ENCODE measurements at places on chromosomes 6 and 20. TPM values are rescaled to one million over a fixed set of nuclear protein-coding genes. Genes with fewer than 3 reads are reported as not detected.

GRCh38 chr20:19407196-19407595 is 194.8 kb downstream of the SLC24A3 start:
- no peak for DNase-seq

DNA sequence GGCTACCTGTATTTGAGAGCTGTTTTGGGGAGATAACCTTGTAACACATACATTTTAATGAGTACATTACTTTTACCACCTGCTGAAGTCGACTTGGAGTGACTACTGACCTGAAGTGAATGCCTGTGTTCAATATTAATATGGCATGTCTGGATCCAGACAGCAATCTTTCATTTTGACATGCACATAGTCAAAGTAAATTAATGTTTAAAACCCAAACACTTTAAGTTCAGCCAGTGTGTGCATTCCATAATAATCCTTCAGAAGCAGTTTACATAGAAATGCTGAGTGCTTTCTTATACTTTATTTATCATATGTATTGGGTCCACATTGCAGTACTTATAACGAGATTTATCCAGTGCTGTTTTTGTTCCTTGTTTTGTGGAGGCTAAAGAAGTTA is 38.0 kb downstream of the CDKAL1 start:
- DNase-seq: no peak

DNA sequence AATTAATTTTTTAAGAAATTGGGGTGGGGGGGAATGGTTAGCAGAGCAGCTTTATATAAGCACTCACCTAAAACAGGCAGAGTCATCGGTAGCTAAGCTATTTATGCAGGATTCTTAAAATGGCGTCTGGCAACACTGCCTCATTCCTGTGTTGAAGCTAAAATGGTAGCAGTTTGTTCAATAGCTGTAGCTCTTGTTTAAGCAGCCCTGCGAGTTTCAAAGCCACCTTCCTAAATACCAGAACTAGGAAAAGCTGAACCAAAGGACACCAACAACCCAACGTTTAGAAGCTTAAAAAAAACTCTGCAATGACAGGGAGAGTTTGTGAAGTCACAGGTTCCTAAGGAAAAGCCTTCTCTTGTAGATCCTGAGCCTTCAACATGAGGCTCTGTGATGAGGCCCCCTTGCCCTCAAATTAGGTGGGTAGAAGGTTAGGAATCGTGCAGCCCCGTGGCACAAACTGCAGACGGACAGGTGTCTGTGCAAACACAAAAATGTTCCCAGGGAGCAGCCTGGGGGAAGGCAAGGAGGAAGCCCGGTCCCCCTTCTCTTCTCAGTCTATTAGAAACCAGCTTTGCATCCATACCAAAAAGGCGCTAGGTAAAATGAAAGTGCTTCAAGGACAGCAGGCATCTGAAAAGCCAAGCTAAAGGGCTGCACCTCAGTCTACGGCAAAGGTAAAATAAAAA is 4.7 kb downstream of the ZMYND8 start:
- no peak for DNase-seq

- DNase-seq: peak; percentile 95
These were observed 25.3 kb upstream of the TOP1 start for GRCh38 chr20:41003143-41003935.

GRCh38 chr6:157218371-157219198 is 104.7 kb downstream of the TMEM242 start:
- DNase-seq: no peak

- no peak for DNase-seq
These were observed 385.6 kb downstream of the TAF4 start for GRCh38 chr20:61680096-61680495.

GRCh38 chr6:157184202-157185015 is 138.9 kb downstream of the TMEM242 start:
- peak; percentile 78 for DNase-seq

- peak; percentile 91 for DNase-seq
These were observed 74.9 kb upstream of the CLDN20 start for GRCh38 chr6:155188707-155189496.

GRCh38 chr6:16049168-16049567 is 79.7 kb upstream of the MYLIP start:
- peak; percentile 28 for DNase-seq

- no peak for DNase-seq
These were observed 60.8 kb downstream of the BTBD3 start for GRCh38 chr20:11978496-11978895.

DNA sequence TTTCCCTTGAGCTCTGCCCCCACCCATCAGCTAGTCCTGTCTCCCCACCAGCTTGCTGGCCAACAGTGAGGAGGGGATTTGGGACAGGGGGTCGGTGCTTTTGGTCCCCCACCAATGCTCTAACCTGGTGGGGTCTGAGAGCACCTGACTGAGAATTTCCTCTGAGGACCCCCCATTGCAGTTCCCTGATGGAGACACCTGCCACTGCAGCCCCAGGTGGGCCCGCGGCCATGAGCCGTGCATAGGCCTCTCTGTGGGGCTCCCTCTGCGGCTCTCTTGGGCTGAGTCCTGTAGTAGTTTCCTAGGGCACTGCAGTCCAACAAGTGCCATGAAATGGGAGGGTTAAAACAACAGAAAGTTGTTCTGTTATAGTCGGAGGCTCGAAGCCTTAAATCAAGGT is 172.2 kb upstream of the SNX9 start:
- DNase-seq: no peak

DNA sequence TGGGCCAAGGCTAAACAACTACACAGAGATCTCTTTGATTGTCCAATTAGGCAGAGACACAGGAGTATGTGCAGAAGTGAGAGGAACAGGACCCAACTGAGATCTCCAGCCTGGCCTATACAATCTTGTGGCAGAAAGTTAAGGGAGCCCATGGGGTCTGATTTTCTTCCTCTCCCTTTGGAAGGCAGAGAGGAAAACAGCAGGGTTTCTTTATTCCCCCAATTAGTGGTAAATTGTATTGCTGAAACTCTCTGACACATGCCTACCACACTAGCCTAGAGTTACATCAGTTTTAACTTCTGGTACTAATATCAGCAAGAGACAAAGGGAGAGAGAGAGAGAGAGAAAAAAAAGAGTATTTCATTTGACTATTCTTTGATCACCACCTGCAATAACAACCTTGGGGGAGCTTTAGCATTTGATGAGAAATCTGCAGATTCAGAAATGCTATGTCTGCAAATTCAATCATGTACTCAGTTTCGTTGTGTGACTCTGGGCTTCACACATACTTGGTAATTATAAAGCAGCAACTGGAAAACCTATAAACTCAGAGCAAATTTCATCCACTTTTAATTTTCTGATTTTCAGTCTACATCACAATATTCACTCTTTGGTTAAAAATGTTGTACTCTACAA is 260.3 kb upstream of the SPTLC3 start:
- DNase-seq: no peak

- DNase-seq: no peak
These were observed 10.5 kb downstream of the ZC3H12D start for GRCh38 chr6:149474108-149474935.

DNA sequence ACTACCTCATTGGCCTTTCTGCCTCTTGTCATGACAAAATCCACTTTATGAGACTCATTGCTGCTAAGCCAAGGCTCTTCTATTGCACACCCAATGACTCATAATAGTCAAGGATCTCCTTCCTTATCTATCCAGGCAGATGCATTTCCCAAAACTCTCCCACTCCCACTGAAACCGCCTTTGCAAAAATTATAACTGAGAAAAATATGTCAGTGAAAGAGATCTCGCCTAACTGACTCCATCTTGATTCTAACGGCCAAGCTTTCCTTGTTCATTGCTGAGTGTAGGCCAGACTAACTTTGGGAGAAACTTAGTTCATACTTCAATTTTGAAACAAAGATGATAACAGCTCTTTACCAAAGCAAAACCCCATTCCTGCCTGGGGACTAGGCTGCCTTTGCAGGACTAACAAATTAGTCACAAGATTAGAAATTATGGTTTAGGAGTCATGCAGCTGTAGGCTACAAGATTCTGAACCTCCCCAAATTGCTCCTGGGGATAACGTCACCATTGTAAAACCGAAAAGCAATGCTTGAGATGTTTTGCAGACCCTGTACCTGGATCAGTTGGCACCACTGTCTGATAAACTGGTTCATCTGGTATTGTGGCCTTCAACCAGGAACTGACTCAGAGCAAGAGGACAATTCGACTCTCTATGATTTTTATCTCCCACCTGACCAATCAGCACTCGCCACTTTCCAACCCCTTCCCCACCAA is 47.1 kb downstream of the HAO1 start:
- DNase-seq: no peak

DNA sequence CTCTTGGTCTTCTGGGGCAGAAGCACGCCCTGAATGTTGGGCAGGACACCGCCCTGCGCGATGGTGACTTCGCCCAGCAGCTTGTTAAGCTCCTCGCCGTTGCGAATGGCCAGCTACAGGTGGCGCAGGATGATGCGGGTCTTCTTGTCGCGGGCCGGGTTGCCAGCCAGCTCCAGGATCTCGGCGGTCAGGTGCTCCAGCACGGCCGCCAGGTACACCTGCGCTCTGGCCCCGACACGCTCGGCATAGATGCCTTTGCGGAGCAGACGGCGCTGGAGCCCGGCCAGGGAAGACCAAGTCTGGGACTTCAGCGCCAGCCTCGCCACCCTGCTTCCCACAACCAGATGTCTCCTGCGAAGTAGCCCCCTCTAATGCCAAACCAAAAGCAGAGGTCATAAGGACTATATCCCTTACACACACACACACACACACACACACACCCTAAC is 8.0 kb upstream of the SLC17A3 start:
- DNase-seq: no peak

DNA sequence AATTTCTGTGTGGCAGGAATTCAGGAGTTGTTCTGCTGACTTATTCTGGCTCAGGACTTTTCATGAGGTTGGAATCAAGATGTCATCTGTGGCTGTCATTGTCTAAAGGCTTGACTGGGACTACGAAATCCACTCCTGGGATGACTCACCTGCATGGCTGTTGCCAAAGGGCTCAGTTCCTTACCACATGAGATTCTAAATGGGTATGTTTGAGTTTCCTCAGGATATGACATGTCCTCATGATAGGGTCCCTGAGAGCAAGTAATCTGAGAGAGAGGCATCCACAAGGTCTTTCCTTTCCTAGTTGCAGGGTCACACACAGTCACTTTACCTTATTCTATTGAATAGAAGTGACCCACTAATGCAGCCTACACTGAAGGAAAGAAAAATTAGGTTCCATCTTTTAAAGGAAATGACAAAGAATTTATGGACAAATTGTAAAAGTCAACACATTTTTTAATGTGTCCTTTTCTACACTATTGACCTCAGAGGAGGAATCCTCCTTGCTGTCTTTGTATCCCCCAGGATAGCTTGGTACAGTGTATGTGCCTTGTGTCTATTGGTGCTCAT is 1025.0 kb upstream of the GJE1 start:
- peak; percentile 83 for DNase-seq

DNA sequence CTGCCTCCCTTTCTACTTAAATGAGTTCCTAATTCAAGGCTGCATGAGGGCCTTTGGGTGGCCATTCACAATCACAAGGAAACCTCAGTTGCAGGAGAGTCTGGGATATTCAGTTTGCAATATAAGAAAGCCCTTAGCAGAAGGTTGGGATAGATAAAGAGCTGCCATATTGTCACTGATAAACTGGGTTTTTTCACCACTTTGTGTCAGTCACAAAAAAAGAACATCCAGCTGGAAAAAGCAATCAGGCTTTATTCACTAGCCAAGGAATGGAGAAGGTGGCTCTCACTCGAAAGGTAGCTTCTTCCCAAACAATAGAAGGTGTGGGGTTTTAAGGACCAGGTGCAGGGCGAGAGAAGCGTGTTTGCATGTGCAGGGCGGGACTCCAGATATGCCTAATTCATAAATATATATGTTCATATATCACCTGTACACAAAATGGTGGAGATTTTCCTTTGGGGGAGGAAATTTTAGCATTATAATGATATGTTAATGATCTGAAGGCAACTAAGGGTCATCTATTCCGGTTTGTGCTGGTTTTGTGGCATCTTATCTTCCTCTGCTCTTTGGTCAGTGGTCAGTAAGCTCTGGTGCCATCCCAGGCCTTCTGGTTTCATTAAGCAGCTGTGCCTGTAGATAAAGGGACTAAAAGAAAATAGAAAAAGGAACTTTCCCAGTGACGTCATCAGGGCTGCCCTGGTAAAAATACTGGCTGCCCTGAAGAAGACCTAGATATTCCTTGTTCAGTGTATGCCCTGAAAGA is 97.1 kb upstream of the IYD start:
- DNase-seq: no peak

- no peak for DNase-seq
These were observed 2.3 kb downstream of the ANKRD66 start for GRCh38 chr6:46748940-46749503.

DNA sequence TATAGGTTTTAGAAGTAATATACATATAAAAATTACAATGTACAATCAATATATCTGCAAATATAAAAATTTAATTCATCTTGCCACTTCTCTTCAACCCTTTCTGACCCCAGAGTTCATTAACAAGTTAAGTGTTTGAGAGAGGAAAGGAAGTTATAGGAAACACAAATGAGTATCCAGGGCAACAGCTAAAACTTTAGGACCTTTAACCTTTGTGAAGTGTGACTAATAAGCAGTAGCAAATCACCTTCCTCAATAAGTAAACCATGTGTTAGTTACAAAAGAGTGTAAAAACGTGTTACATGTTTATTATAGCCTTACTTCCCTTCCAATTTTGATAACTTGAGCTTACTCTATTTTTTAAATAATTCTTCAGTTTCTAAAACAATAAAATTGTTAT is 73.4 kb upstream of the SIM1 start:
- DNase-seq: no peak

DNA sequence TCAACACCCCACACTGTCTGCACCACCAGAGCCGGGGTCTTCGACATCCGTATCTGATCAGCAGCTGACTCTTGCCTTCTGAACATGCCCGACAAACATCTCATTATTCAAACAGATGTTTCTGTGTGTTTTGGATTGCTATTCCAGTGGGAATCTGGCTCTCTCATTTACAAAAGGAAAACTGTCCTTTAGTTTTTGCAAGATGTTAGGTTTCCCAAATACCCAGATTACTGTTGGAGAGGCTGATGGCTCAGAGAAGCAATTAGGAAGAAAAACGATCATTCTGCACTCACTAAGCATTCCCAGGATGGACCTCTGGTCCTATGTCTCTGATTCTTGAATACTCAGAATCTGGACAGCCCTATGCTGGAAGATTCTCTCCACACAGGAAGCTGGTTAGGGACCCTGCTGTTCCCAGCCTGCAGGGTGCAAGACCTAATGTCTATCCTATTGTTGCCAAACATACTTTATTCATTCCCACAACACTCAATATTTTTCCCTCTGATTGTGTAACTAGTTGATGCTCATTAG is 532.9 kb downstream of the CDH26 start:
- DNase-seq: no peak

DNA sequence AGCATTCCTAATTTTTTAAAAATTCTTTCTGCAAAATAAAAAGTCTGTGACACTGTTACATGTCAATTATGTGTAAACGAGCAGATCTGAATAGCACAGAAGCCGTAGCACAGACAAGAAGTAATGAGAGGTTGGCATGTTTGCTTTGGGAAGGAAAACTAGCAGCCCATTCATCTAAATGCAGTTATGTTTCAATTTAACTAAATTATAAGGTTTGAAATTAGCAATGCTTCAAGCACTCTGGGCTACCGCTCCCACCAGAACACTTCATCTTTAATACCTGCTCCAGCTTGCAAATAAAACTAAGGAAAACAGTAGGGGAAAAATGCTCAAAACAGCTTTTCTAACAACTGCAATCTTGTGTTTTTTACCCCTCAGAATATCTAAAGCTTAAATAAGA is 73.9 kb downstream of the PTPRK start:
- DNase-seq: no peak

Gene FILIP1
- total RNA-seq: 0.40 TPM

Gene HEY2
- total RNA-seq: 0.77 TPM

Gene SLC24A3
- total RNA-seq: not detected

Gene BHLHE23
- not detected for total RNA-seq

Gene LIME1
- total RNA-seq: 2.4 TPM

Gene DUSP15
- total RNA-seq: 1.9 TPM

Gene DZANK1
- 1.4 TPM for total RNA-seq

Gene HFE
- total RNA-seq: 2.0 TPM

Data from Daoy (cell line).